HuH-7.5 (cell line): ENCODE measurements at places on chromosomes 5 and 9.

- no peak for DNase-seq
Observed at GRCh38 chr5:3007577-3007976, 256.1 kb upstream of the IRX2 start.

GRCh38 chr9:120383999-120384924 is 195.7 kb downstream of the CDK5RAP2 start:
- DNase-seq = peak; percentile 58

GRCh38 chr9:68794898-68795297 is 89.9 kb downstream of the PIP5K1B start:
- DNase-seq = no peak

DNA sequence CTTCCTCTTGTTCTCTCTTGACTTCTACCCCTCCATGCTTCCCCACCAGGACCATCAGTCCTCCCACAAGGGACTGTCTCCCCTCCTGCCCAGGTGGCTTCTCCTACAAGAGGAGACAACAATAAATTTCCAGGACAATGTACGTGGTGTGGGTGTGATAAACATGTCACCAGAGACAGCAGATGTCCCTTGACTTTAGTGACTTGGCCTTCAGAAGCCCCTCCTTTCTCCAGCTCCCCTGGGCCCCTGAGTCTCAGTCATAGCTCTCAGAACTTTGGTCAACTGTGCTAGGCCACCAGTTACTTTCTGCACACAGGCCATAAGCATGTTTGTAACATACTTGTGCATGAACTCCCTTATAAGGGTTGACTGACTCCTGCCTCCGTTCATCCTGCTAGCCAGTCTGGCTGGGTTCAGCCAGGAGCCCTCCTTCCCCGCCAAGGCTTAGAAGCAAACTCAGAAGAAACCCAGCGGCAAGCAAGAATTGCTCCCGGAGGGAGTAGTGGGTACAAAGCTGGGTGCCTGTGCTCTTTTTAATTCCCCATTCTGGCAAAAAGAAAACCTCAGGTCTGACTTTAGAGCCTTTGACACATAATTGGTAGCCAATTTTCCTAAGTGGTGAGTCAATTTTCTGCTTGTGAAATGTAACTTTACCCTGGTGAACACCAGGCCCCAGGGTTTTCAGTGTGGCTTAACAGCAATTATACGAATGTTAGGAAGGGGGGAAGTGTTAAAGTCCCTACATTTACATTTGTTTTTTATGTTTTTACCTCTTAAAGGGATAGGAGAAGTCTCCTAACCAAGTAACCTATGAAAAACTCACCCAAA is 49.2 kb downstream of the EBF1 start:
- no peak for DNase-seq

GRCh38 chr5:485946-486491 is 38.2 kb downstream of the SLC9A3 start:
- DNase-seq = no peak
